Motor neuron (in vitro differentiated cells): ENCODE measurements at places on chromosomes 16 and 17. TPM values are rescaled to one million over a fixed set of nuclear protein-coding genes. Genes with fewer than 3 reads are reported as not detected.

The NME3 gene
- 59.9 and 62.0 TPM in 2 replicates for total RNA-seq

The TAT gene
- 1.2 and 1.4 TPM in 2 replicates for total RNA-seq

The PHAF1 gene
- 15.3 and 18.4 TPM in 2 replicates for total RNA-seq

The KRT36 gene
- 0.09 TPM in 1 of 2 replicates, not detected in the other for total RNA-seq

The CDR2 gene
- total RNA-seq: 13.8 and 14.1 TPM in 2 replicates

The MEIOB gene
- 0.78 and 0.83 TPM in 2 replicates for total RNA-seq

The RUNDC3A gene
- 2.3 and 3.6 TPM in 2 replicates for total RNA-seq

The RNF112 gene
- total RNA-seq: 2.9 and 3.1 TPM in 2 replicates

The MC1R gene
- 2.7 and 2.8 TPM in 2 replicates for total RNA-seq

The ABCA6 gene
- total RNA-seq: 0.19 and 0.27 TPM in 2 replicates

The HOXB5 gene
- total RNA-seq: 10.4 and 25.1 TPM in 2 replicates

The MPV17L gene
- total RNA-seq: 3.0 and 5.9 TPM in 2 replicates

The APPBP2 gene
- 65.0 and 68.1 TPM in 2 replicates for total RNA-seq

The EME1 gene
- total RNA-seq: 9.2 and 9.8 TPM in 2 replicates

The NOG gene
- total RNA-seq: 3.4 and 4.2 TPM in 2 replicates

The ATP2A1 gene
- 0.81 and 6.0 TPM in 2 replicates for total RNA-seq
